Erythroblast (primary cell): ENCODE measurements at places on chromosomes 6 and 20.

DNA sequence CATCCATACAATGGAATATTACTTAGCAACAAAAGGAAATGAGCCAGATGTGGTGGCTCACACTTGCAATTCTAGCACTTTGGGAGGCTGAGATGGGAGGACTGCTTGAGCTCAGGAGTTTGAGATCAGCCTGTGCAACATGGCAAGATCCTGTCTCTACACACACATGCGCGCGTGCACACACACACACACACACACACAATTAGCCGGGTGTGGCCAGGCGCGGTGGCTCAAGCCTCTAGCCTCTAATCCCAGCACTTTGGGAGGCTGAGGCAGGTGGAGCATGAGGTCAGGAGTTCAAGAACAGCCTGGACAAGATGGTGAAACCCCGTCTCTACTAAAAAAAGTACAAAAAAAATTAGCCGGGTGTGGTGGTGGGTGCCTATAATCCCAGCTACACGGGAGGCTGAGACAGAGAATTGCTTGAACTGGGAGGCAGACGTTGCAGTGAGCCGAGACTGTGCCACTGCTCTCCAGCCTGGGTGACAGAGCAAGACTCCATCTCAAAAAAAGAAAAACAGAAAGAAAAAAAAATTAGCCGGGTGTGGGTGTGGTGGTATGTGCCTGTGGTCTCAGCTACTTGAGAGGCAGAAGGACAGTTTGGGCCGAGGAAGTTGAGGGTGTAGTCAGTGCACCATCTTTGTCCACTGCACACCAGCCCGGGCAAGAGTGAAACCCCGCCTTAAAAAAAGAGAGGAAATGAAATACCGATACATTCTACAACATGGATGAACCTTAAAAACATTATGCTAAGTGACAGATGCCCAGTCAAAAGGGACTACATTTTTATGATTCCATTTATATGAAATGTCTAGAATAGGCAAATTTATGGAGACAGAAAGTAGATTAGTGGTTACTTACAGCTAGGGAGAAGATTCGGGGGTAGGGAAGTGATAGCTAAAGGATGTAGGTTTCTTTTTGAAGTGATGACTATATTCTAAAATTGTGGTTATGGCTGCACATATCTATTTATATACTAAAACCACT lies 52.5 kb downstream of the RBL1 start:
- no peak for DNase-seq

- DNase-seq, result no peak
Measured at GRCh38 chr6:47379328-47379727, 69.6 kb upstream of the TNFRSF21 start.

- DNase-seq, result no peak
Measured at GRCh38 chr6:166471797-166472260, 89.1 kb upstream of the MPC1 start.

- no peak for DNase-seq
Measured at GRCh38 chr6:46220352-46221221, 49.8 kb upstream of the ENPP5 start.

DNA sequence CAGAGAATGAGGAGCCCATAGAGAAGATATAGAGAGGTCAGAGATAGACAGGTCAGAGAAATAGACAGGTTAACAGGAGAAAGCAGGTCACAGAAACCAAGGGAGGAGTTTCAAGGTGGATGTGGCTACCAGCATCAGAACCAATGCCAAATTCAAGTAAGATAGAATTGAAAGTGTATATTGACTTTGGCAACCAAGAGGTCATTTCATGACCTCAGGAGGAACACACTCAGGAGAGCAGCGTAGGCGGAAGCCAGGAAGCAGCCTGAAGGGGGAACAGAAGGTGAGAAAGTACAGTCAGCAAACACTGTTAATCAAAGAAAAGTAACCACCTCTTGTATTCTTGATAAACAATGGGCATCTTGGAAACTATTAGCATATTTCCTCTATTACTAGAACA lies 33.9 kb upstream of the ALDH8A1 start:
- DNase-seq, result no peak

- DNase-seq, result no peak
Measured at GRCh38 chr6:71164890-71165289, 123.7 kb upstream of the OGFRL1 start.

- DNase-seq, result peak; percentile 83
Measured at GRCh38 chr6:43951063-43951755, 176.0 kb downstream of the MRPL14 start.

DNA sequence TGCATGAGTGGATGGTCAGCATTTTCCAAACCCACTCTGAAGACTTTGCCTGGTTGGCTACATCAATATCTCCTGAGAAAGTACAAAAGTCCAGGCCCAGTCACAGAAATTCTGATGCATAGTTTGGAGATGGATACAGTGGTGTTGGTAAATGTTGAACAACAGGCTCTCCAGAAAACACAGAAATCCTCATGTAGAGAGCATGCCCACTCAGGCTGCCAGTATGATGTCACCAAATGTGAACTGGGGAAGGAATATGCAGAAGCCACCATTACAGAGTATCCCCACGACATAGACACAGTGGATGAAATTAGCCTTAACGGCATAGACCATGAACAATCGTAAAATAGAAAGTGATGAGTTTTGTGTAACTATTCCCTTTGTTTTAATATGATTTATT lies 97.1 kb upstream of the NXT1 start:
- no peak for DNase-seq

DNA sequence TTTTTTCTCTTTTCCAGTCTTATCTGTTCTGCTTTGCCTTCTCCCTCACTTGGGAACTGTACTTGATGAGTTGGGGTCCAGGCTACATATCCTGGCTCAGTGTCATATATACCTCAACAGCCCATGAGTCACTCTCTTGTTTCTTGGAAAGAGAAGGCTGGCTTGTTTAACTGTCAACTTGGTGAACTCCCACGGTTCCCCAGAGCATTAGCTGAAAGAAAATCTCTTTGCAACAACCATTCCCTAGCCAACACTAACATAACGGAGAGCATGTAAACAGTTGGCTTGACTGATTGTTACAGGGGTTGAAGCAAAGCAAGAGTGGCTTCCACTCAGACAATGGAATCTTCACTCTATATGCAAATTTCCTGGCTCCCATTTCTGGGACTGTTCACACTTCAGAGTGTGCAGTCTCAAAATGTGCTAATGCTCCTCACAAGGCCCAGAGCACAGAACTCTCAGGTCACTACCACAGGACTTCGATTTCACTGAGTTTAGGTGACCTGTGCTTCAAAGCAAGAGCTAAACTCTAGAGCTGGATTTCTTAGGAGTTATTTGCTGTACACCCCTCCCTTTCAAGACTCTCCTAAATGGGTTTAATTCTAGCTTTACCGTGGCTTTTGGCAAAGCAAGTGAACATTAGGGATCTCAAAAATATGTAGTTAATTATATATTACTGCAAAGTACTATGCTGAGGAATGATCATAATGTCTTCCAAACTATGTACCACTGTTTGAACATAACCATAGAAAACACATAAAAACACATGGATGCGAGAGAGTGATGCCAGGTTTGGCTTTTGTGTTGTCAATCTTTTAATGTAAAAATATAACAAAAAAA lies 609.8 kb downstream of the RFPL4B start:
- DNase-seq, result no peak

DNA sequence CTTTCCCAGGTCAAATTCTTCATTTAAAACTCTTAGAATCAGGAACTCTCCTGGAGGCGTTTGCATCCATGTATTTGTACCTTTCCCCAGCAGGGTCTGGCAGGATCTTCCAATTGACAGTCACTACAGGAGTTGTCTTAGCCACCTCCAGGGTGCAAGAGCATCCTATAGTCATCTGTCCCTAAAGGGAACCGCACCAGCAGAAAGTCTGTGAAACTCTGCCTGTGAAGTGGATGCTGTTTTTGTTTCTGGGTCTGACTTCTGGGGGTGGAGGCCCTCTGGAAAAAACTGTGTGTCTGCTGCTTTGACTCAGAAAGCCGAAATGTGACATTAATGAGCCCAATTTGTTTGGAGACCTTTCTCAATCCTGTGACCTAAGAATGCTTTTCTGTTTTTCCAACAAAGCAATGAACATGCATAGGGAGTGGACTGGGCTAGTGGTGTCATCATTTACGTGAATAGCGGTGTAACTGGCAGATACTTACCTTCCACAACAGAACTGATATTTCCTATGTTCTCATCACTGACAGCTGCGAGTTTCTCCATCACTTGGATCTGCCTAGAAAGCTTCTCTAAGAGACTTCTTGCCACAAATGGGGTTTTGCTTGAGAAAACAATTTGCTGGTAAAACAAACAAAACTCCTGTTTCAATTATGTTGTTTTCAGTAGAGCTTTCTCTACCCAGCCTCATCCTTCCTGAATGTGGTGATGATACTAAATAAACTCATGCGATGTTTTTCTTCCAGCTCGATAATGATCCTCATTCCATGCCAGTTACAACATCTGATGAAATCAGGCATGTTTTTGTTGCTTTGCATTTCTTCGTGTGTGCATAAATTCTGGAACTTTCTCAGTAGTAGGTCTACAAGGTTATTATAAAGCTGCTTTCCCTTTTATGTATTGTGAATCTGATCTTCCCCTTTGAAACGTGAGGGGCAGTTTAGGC lies 33.3 kb upstream of the ARMH2 start:
- no peak for DNase-seq

GRCh38 chr20:20685635-20686034 lies 26.8 kb downstream of the RALGAPA2 start:
- no peak for DNase-seq

DNA sequence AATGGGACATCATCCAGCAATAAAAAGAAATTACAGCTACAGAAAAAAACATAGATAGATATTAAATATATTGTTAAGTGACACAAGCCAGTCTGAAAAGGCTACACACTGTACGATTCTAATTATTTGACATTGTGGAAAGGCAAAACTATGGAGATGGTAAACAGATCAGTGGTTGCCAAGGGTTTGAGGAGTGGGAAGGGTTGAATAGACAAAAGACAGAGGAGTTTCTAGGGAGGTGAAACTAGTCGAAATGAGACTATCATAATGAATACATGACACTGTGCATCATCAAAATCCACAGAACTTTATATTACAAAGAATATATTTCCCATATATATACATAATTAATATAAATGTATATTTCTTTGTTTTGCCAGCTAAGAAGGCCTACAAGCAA lies 9.8 kb downstream of the EPM2A start:
- no peak for DNase-seq

DNA sequence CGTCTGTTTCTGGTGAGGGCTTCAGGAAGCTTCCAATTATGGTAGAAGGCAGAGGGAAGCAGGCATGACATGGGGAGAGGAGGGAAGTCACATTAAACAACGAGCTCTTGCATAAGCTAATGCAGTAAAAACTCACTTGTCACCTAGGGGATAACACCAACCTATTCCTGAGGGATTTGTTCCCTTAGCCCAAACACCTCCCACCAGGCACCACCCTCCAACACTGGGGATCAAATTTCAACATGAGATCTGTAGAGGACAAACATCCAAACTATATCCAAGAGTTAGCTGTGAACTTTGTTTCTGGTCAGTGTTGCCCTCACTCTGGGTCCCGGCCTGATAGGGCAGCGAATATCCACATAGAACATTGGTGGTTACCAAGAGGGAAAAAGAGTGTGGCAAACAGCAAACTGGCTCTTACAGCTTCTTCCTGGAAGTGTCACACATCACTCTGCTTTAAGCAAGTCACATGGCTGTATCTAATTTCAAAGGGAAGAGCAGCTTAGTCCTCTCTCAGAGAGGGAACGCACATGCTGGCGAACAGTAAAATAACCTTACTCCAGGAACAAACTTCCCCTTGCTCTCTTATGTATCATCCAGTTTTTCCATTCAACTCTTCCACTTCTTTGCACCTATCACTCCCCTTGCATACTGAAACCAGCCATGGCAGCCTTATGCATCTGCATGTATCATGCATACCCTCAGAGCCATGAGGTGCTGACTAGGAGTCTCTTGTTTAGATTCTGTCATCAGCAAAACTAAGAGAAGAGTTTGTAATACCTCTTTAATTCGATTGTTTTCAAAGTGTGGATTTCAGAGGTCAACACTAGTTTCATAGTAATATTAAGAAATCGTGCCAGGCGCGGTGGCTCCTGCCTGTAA lies 4.8 kb upstream of the MOCS1 start:
- DNase-seq, result no peak

GRCh38 chr6:33203443-33204164 lies 851 bp upstream of the HSD17B8 start:
- DNase-seq, result peak; percentile 35

GRCh38 chr6:139262519-139263300 lies 29.1 kb downstream of the TXLNB start:
- no peak for DNase-seq

DNA sequence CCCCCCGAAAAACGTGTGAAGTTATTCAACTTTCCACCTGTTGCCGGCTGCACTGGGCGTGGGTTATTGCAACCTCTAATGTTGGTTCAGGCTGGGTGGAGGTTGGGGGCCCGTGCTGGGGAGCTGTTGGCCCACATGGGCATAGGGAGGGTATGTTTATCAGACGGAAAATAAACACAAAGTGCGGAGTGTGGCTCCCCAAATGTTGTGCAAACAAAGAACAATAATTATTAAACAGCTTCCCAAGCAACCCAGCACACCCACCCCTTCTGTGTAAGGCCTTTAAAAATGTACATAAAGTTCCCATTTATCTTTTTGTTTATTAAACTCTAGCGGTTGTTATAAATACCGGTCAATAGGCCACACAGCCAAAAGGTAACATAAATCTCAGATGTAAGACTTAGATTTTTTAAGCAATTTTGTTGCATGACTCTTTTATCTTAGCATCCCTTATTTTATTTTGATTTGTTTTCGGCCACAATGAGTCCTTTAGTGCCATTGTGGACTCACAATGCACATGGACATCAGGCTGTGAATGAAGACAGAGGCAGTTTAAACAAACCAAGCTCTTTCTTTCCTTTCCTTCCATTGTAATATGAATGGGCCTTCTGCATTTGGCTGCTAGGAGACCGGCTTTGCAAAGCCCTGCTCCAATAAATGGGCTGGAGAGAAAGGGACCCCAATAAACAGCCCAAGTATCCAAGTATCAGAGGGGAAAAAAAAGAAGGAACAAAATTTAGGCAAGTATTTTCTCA lies 6.9 kb upstream of the DLL1 start:
- DNase-seq, result no peak

DNA sequence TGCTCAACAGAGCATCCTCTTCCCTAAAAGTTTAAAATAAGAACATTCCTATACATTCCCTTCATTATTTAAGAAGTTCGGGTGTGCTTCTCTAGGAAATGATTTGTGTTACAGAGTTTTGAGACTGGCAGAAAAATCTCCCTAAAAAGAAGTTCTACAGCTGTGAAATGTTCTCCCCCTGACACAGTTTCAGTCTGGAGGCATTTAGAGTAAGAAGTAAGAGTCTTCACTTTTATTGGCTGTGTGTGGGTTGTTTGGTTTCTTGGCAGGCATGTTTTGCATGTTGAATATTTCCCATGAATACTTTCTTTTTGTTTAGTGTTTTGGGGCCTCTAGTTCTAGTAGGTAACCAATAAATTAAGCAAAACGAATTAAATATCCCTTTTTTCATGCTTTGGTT lies 195.9 kb downstream of the TENT5A start:
- no peak for DNase-seq

GRCh38 chr6:44949596-44950201 lies 378.4 kb upstream of the RUNX2 start:
- DNase-seq, result no peak
